ENCODE measurements at places on chromosomes 3 and 15.

- DNase-seq = peak; percentile 43
Observed at GRCh38 chr15:76139368-76140073, 79.7 kb downstream of the TMEM266 start.

DNA sequence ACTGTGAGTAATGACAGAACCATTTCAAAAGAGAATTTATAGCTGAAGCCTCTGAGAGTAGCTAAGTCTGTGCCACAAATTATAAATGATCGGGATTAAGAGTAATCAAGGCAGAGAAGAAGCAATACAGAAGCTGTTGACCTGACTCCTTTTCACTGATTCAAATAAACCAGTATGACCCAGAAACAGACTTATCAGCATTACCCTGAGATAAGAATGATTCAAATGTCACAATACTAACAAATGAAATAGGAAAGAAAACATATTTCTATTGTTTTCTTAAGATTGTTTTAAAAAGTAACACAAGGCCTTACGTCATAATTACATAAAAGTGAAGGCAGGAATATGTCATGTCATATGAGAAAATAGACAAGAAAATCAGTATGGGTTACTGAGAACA is 1534.6 kb downstream of the SI start:
- no peak for DNase-seq

GRCh38 chr3:142615171-142615570 is 19.0 kb downstream of the PLS1 start:
- DNase-seq = no peak

DNA sequence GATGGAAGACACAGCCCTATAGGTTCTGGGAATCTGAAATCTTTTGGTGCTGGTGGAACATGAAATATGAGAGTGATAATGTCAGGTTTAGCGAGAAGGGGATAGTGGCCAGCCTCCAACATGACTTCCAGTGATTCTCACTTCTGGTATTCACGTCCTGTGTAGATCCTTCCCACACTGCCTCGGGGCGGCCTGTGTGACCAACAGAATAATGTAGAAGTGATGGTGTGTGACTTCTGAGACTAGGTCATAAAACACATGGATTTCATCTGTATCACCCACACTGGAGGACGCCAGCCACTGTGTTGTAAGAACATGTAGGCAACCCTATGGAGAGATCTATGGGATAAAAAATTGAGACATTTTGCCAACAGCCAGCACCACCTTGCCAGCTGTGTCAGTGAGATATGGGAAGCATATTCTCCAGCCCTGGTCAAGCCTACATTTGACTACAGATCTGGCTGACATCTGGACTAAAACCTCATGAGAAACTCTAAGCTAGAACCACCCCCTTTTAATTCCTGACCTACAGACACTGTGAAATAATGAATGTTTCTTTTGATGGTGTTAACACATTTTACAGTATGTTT is 25.5 kb upstream of the NUDT16 start:
- DNase-seq = no peak

- no peak for DNase-seq
Observed at GRCh38 chr3:40201770-40202169, 107.7 kb upstream of the EIF1B start.
